ENCODE measurements at places on chromosomes 2 and 18.
A peak's percentile ranks its signal among the peaks of the same experiment; 100 is the strongest.

- no peak overlapping the region for H3K4me3 ChIP-seq
- no peaks in the 10 kb centered on the region for H3K36me3 ChIP-seq
- H3K27ac ChIP-seq, result no peak overlapping the region
- H3K4me1 ChIP-seq, result no peaks in the 10 kb centered on the region
- peaks cover 4% of the 10 kb centered on the region for H3K27me3 ChIP-seq
Measured at GRCh38 chr2:215765729-215766360, 247.5 kb downstream of the MREG start.

GRCh38 chr2:8628866-8629209, 53.0 kb upstream of the ID2 start:
- H3K4me1 ChIP-seq, result no peaks in the 10 kb centered on the region
- no peak overlapping the region for H3K27ac ChIP-seq
- no peaks in the 10 kb centered on the region for H3K36me3 ChIP-seq
- DNase-seq, result no peak

DNA sequence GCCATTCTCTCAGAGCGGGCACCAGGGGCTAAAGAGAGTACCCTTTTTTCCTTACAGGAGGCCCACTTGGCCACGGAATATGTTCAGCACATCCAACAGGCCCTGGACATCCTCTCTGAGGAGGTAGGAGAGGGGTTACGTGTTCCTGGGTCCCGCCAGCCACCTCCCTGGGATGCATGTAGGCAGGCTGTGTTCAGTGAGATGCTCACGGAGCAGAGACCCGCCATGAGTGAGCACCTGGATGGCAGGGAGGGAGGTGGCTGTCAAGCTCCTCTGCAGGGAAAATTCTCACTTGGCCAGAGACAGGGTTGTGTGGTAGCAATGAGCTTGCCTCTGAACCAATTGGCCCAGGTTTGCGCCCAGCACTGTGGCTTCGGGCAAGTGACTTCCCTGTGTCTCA, 123.1 kb upstream of the PPP1CB start:
- DNase-seq, result peak; percentile 45
- H3K27me3 ChIP-seq, result no peaks in the 10 kb centered on the region
- peak overlapping the region; percentile 86 for H3K27ac ChIP-seq
- H3K4me1 ChIP-seq, result peaks cover 34% of the 10 kb centered on the region

DNA sequence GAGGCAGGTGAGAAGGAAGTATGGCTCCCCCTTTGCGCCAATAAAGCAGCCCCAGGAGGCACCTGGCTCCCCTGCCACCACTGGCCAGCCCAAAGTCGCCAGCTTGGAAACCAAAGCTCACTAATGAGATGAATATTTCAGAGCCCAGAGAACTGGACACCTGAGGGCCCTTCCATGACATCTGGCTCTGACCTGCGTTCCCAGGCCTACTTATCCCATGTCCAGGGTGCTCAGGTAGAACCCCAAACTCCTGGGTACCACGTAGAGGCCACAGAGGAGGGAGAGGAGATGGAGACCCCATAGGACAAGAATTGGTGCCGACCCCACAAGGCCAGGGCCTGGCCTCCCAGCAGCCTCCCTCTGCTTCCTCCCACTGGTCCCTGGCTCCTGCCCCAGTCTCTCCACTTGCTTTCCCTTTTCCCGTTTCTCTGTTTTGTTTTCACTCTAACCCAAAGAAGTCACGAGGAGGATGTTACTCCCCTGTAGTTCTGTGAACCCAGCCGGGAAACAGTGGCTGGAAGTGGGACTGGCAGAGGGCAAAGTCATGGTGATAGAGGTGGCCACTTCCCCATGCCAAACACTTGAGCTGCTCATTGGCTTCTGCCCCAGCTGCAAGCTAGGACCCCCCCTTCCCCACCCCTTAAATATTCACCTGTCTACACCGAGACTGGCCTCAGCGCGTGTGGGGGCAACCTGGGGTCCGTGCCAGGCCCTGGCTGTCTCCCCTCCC, 820 bp downstream of the TMBIM1 start:
- H3K27me3 ChIP-seq, result no peaks in the 10 kb centered on the region
- peak; percentile 81 for DNase-seq
- peaks cover 54% of the 10 kb centered on the region for H3K4me1 ChIP-seq
- peak overlapping the region; percentile 94 for H3K27ac ChIP-seq

- H3K4me1 ChIP-seq, result no peaks in the 10 kb centered on the region
- no peaks in the 10 kb centered on the region for H3K36me3 ChIP-seq
- peak; percentile 44 for DNase-seq
- no peak overlapping the region for H3K27ac ChIP-seq
Measured at GRCh38 chr2:23433282-23433681, 48.3 kb downstream of the KLHL29 start.

DNA sequence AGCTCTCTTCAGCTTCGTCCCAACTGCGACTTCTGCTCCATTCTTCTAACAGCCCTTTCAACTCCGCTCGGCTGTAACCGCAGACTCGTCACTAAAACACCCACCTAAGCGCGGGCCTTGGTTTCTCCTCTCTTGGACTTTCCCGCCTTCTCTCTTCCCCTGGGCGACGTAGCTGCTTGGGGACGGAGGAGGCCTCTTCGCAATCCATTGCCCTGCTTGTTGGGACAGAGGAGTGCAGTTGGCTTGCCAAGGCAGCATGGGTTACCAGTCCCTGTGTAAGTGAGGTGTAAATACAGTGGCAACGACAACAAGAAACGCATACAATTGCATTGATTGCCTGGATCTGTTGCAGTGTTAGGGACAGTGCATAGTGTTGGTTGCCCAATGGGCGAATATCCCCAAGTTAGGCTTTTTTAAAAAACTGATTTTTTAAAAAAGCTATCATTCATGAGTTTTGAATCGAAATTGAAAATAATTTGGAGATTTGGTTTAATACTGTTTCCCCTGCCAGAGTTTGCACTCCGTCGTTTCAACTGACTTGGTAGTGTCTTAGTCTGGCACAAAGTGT, 484 bp upstream of the DARS1 start:
- no peak for DNase-seq
- no peaks in the 10 kb centered on the region for H3K27me3 ChIP-seq
- peaks cover 16% of the 10 kb centered on the region for H3K4me1 ChIP-seq
- peak overlapping the region; percentile 79 for H3K4me3 ChIP-seq
- H3K27ac ChIP-seq, result peak overlapping the region; percentile 99
- H3K36me3 ChIP-seq, result peaks cover 15% of the 10 kb centered on the region

- H3K27me3 ChIP-seq, result no peaks in the 10 kb centered on the region
- peaks cover 14% of the 10 kb centered on the region for H3K36me3 ChIP-seq
- H3K4me3 ChIP-seq, result peak overlapping the region; percentile 80
- no peak for DNase-seq
- H3K4me1 ChIP-seq, result peaks cover 27% of the 10 kb centered on the region
Measured at GRCh38 chr2:43227830-43228281, 1.4 kb upstream of the ZFP36L2 start.

DNA sequence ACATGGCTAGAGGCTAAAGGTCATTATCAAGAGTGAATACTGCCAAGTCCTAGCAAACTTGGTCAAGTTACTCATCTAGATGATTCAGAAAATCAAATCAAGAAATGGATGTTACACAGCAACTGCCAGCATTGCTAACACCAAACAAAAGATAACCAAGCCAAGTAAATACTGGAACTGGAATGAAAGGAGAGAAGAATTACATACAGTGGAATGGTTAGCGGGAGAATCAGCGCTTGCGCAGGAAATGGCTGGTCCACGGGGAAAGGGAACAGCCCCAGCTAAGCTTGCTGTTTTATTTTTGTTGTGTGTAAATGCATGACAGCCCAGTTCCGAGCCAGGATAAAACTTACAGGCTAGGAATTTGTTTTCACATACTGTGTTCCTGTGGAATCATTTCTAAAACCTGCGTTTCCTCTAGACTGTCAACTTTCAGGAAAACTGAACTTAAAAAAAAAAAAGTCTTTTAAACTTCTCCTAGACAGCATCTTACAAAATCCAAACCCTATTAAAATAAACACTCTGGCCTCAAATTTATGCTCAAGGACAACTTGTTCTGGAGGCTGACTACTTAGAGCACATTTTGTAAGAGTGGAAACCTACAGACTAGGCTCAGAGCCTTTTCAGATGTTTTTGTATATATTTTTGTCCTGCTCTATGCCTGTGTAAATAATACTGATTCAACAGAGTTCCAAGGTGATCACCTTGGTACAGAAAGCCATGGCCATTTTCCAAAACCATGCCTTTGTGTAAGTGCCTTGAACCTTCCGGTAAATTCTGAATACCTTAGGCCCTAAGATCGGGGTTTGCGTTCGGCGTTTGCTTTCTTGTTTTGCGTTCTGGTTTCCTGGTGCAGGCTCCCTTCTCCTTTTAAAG, 30.7 kb upstream of the TXNDC2 start:
- H3K4me1 ChIP-seq, result peaks cover 5% of the 10 kb centered on the region
- DNase-seq, result no peak
- no peak overlapping the region for H3K4me3 ChIP-seq
- peak overlapping the region; percentile 64 for H3K27ac ChIP-seq

DNA sequence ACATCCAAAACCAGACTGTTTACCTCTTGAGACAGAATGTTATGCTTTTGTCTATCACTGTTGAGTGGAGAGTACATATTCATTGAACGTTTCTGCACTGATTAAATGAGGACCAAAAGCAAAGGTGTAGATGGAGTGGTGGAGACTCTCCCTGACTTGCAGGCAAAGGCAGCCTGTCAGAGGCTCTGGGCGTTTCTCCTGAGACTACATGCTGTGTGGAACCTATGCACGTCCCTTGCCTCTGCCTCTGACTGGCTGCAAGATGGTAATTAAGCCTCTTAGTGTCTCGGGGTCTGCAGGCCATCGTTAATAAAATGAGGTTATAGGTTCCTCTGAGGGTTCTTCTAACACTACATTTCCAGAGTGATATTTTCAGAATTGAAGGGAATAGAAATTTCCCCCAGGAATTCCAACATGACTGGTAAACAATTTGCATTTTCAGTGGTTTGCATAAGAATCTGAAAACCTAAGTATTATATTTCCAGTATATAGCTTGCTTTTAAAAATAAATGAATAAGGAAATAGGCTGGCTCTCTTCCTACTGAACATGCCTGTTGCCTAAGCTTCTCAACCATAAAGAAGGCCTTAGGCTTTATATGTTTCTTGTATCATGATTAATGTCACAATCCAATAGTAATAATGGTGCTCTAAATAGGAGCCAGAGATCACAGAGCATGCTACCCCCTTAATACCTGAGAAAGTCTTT, 107.4 kb downstream of the FTCDNL1 start:
- no peak for DNase-seq
- H3K4me1 ChIP-seq, result no peaks in the 10 kb centered on the region
- no peaks in the 10 kb centered on the region for H3K27me3 ChIP-seq

- H3K27ac ChIP-seq, result no peak overlapping the region
- H3K4me3 ChIP-seq, result no peak overlapping the region
- DNase-seq, result no peak
- H3K36me3 ChIP-seq, result no peaks in the 10 kb centered on the region
Measured at GRCh38 chr18:24656050-24656449, 195.6 kb downstream of the HRH4 start.

- H3K4me3 ChIP-seq, result no peak overlapping the region
- no peaks in the 10 kb centered on the region for H3K36me3 ChIP-seq
- no peak overlapping the region for H3K27ac ChIP-seq
Measured at GRCh38 chr2:180289627-180290026, 282.5 kb upstream of the CWC22 start.

All from spleen (tissue), 13 donors.